ENCODE measurements at places on chromosomes 5 and 9.

DNA sequence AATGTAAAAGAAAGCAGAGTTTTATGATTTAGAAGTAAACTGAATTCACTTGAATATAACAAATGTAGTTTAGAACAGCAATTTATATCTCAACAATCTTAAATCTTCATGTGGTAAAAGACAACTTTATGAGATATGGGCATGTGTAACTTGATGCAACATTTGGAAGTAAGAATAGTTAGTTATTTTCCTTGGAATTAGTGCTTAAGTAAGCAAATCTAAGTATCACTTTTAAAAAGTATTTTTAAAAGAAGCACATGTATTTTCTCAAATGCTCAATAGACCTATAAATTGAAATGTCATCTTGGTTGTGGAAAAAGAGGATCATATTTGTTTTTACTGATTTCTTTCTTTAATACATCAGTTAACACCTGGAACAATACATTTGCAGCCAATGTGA, 340.3 kb upstream of the CDH6 start:
- no peak for DNase-seq

- DNase-seq: no peak
Measured at GRCh38 chr5:110702704-110703103, 23.8 kb downstream of the TMEM232 start.

DNA sequence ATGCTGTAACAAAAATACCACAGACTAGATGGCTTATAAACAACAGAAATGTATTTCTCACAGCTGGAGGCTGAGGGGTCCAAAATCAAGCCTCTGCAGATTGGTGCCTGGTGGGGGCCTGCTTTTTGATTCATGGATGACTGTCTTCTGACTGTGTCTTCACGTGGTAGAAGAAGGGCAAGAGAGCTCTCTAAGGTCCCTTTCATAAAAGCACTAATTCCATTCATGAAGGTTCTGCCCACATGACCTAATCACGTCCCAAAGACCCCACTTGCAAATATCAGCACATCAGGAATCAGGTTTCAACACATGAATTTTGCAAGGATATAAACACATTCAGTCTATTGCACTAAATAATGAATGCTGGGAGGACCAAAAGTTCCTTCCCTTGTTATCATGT, 278.4 kb downstream of the MARCHF11 start:
- no peak for DNase-seq

DNA sequence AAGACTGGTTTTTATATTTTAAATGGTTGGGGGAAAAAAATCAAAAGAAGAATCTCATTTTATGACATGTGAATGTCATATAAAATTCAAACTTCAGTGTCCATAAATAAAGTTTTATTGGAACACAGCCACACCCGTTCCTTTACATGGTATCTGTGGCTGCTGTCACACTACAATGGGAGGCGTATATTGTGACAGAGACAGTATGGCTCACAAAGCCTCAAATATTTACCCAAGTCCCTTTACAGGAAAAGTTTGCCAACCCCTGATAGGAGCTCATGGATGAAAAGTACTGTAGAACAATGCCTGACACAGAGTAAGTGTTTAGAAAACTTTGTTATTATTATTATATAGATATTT, 5.2 kb upstream of the DUSP1 start:
- no peak for DNase-seq

- DNase-seq: no peak
Measured at GRCh38 chr9:110408598-110408997, 70.9 kb upstream of the TXNDC8 start.

GRCh38 chr5:77409870-77410621, 82.1 kb downstream of the WDR41 start:
- no peak for DNase-seq

GRCh38 chr5:36276864-36277263, 24.8 kb downstream of the RANBP3L start:
- DNase-seq: no peak

- DNase-seq: no peak
Measured at GRCh38 chr5:115636008-115636407, 10.2 kb upstream of the TMED7 start.

GRCh38 chr5:77987331-77987730, 211.2 kb upstream of the TBCA start:
- no peak for DNase-seq

- DNase-seq: no peak
Measured at GRCh38 chr5:79924936-79925893, 65.8 kb downstream of the MTX3 start.

DNA sequence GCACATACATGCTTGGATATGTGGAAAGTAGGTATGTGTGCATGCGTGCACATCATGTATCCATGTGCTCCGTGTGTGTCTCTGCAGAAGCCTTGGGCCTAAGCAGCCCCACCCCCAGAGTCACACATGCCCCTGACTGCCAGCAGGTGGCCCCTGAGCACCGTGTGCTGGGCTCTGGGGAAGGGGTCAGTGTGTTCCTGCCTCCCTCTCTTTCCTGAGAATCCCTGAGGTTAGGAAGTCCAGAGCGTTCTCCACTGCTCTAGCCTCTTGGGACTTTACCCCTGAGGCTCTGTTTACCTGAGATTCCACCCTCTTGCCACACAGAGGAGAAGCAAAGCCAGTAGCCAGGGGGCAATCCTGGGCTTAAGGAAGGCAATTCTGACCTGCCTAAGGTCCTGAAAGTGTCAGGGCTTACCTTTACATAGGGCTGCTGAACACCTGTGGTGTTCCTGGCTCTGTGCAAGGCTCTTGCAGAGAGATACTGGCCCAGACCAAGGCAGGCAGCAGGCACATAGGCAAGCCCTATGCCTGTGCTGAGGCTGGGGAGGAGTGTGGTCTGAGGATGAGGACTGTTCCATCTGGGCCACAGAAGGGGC, 207.3 kb downstream of the TMEM38B start:
- no peak for DNase-seq

- no peak for DNase-seq
Measured at GRCh38 chr5:71719063-71719964, at the start of gene CARTPT. CARTPT (plus strand) TSS chr5:71719275; CDS start chr5:71719294, 19 bp downstream.

Measured in urinary bladder (tissue), 4 donors.